ENCODE measurements at places on chromosomes 3 and 15. TPM values are rescaled to one million over a fixed set of nuclear protein-coding genes. Genes with fewer than 3 reads are reported as not detected.

Gene PLSCR2
- total RNA-seq: not detected

Gene MORC1
- total RNA-seq: 0.07 TPM

Gene CFAP20DC
- total RNA-seq: 1.2 TPM

Gene FANCD2OS
- not detected for total RNA-seq

Gene KCNMB3
- 2.3 TPM for total RNA-seq

GRCh38 chr3:63966871-63967270 lies 54.7 kb upstream of the SCAANT1 start:
- H3K36me3 ChIP-seq: no peaks in the 10 kb centered on the region
- no peak for DNase-seq
- peak overlapping the region; percentile 44 for H3K4me3 ChIP-seq
- H3K4me1 ChIP-seq: peaks cover 28% of the 10 kb centered on the region

- H3K36me3 ChIP-seq: no peaks in the 10 kb centered on the region
- no peak for DNase-seq
- H3K4me3 ChIP-seq: no peak overlapping the region
- H3K27ac ChIP-seq: no peak overlapping the region
Observed at GRCh38 chr15:70470556-70471191, 292.7 kb downstream of the UACA start.

DNA sequence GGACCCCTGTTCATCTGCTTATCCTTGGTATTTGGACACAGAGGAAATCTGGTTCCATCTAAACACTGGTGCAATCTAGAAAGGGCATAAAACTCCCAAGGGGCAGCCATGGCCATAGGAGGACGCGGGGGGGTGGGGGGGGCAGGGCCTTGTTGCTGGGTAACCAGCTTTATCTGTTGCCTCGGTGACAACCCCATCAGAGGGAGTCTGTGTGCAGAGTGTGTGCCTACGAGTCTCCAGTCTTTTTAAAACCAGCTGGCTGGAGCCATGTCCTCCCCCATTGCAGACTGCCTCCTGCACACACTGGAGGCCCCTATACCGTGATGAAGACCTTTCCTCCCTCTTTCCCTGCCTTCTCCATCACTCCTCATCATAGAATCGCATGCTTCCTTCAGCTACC lies 26.4 kb upstream of the CORO2B start:
- H3K27me3 ChIP-seq: no peaks in the 10 kb centered on the region
- H3K4me1 ChIP-seq: no peaks in the 10 kb centered on the region
- no peaks in the 10 kb centered on the region for H3K36me3 ChIP-seq
- no peak overlapping the region for H3K27ac ChIP-seq

GRCh38 chr3:146968204-146968651 lies 363.1 kb upstream of the PLSCR5 start:
- DNase-seq: no peak
- H3K27ac ChIP-seq: no peak overlapping the region
- no peaks in the 10 kb centered on the region for H3K27me3 ChIP-seq
- H3K4me3 ChIP-seq: no peak overlapping the region
- H3K4me1 ChIP-seq: no peaks in the 10 kb centered on the region

GRCh38 chr3:117734496-117734895 lies 1024.9 kb downstream of the TUSC7 start:
- H3K4me3 ChIP-seq: no peak overlapping the region
- no peaks in the 10 kb centered on the region for H3K27me3 ChIP-seq
- DNase-seq: no peak
- H3K27ac ChIP-seq: no peak overlapping the region
- no peaks in the 10 kb centered on the region for H3K36me3 ChIP-seq

DNA sequence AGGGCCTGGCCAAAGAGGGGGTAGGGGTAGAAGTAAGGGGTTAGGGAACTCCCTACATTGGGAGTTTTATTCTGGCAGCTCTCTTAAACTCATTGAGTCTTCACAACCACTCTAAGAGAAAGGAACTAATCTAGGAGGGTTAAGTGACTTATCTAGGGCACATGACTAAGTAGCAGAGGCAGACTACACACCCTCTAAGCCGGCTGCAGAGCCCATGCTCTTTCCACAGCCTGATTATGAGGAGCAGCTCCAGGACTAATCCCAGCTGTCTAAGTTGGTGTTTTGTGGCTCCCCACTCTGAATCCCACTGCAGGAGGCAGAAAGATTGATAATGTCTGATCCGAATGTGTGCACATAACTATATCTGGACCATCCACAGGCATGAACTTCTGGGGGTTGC lies 374.6 kb downstream of the EPHB1 start:
- no peak for DNase-seq
- H3K4me3 ChIP-seq: no peak overlapping the region
- H3K27ac ChIP-seq: peak overlapping the region; percentile 20
- no peaks in the 10 kb centered on the region for H3K27me3 ChIP-seq
- H3K4me1 ChIP-seq: no peaks in the 10 kb centered on the region
- no peaks in the 10 kb centered on the region for H3K36me3 ChIP-seq

GRCh38 chr3:150583028-150583427 lies 20.1 kb upstream of the SELENOT start:
- no peaks in the 10 kb centered on the region for H3K4me1 ChIP-seq
- no peaks in the 10 kb centered on the region for H3K27me3 ChIP-seq
- no peak for DNase-seq
- no peak overlapping the region for H3K27ac ChIP-seq
- no peak overlapping the region for H3K4me3 ChIP-seq
- H3K36me3 ChIP-seq: peaks cover 42% of the 10 kb centered on the region

GRCh38 chr3:58577269-58577821 lies at the start of gene FAM107A:
FAM107A (minus strand) TSS chr3:58577391; CDS start chr3:58569860, 7,531 bp downstream.
- H3K4me1 ChIP-seq: no peaks in the 10 kb centered on the region
- DNase-seq: no peak
- H3K36me3 ChIP-seq: no peaks in the 10 kb centered on the region
- H3K27me3 ChIP-seq: no peaks in the 10 kb centered on the region
- no peak within 1 kb of the TSS for H3K4me3 ChIP-seq

DNA sequence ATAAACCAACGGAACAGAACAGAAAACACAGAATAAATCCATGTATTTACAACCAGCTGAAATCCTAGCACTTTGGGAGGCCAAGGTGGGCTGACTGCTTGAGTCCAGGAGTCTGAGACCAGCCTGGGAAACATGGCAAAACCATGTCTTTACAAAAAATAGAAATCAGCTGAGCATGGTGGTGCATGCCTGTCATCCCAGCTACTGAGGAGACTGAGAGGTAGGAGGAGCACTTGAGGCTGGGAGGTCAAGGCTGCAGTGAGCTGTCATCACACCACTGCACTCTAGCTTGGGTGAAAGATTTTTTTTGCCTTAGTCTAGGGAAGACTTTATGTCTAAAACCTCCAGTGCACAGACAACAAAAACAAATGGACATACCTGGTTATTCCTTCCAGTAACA lies 120.7 kb downstream of the STT3B start:
- no peaks in the 10 kb centered on the region for H3K36me3 ChIP-seq
- H3K27me3 ChIP-seq: no peaks in the 10 kb centered on the region
- H3K4me3 ChIP-seq: no peak overlapping the region
- no peak for DNase-seq
- no peak overlapping the region for H3K27ac ChIP-seq

DNA sequence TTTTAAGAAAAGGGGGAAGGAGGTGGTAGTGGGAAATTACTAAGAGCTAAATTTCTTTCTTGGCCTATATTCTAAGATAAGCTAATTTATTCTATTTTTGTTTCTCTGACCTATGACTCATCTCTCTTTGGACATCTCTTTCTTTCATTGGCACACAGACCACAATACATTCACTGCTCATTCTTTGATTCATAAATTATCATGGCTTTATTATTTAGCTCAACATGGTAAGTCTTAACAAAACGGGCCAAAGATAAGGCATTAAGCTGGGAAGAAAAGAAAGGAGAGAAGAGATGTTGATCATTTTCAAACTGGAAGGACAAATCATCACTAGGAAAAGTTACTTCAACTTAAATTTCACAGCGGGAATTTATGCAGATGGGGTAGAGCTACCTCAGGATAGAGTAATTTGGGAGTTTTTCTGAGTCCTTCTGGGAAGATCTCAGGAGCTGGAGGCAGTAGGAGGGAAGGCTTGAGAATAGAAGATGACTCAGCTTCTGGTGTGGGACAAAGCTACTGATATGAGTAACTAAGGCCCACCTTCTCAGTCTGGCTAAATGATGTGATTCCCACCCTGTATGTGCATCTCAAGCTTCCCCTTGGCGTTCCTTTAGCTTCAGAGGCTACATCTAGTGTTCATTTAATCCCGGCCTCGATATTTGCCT lies 7.5 kb upstream of the ALCAM start:
- H3K4me1 ChIP-seq: no peaks in the 10 kb centered on the region
- H3K4me3 ChIP-seq: no peak overlapping the region
- no peaks in the 10 kb centered on the region for H3K36me3 ChIP-seq
- no peak overlapping the region for H3K27ac ChIP-seq
- no peak for DNase-seq

DNA sequence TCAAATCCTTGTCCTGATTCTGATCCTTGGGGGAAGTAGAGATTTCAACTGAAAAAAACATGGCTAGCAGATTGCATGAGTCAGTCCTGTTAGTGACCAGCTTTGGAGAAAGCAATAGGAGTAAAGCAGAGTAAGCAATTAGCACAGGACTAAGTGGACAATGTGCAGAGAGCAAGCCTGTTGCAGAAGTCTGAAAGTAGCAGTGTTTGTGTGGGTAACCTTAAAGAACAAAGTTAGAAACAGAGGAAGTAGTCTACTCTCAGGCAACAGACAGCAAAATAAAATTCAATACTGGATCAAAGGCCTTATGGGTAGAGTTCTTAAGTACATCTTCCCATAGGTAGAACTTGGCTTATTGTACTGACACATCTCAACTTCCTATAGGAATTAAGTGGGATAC lies 916.8 kb downstream of the CADM2 start:
- H3K4me3 ChIP-seq: no peak overlapping the region
- H3K36me3 ChIP-seq: no peaks in the 10 kb centered on the region
- H3K27ac ChIP-seq: no peak overlapping the region
- H3K4me1 ChIP-seq: no peaks in the 10 kb centered on the region
- H3K27me3 ChIP-seq: no peaks in the 10 kb centered on the region

DNA sequence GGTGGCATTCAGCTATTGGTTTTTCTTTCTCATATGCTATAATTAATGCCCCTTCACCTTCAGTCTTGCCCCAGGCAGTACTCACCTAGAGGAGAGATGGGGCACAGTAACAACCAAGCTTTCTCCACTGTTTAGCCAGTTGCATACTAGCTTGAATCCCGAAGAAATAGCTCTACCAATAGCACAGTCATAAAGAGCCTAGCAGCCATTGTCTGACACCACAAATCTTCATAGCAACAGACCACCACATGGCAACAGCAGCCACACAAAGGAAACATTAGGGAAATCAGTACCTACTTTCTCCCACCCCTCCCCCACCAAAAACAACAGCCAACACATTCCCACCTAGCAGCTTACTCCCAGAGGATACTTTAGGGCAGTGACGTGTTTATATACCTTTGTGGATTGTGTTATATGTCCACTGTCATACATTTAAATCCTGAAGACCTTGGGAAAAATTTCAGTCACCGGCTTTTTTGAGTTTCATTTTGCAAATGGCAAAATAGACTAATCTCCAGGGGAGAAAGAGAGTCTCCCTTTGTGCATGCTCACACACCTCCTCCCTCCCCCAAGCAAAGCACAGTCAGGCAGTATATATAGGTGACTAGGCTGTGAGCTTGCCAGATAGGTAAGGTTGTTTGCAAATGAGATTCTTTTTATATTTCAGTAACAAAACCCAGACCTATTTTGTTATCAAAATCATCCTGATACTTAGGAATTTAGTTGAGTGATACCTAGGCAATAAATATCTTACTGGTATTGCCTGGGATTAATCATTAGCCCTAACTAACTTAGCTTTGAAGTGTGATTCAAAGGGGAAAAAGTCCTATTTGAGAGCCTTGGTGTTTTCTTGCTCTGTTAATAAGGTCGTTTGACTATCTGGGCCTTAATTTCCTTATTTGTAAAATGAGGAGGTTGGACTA lies 140.6 kb downstream of the RBPMS2 start:
- peaks cover 25% of the 10 kb centered on the region for H3K4me1 ChIP-seq
- no peaks in the 10 kb centered on the region for H3K36me3 ChIP-seq
- no peak overlapping the region for H3K4me3 ChIP-seq

DNA sequence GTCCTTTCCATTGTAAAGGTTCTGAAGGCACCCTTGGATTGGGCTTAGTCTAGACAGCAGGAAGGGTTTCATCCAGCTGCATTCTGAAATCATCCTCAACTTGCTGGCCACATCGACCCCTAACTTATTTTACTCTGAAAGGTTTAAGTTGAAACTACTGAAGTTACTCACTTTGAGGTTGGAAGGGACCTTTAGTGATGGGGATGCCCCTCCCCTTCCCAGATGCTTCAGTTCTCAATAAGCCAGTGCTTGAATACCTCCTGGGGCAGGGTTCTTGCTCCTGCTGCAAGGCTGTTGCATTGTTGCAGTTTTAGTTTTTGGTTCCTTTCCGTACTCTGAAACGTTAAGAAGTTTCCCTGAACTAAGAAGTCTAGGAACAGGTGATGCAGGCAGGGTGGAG lies 26.4 kb downstream of the FGD5 start:
- H3K36me3 ChIP-seq: no peaks in the 10 kb centered on the region
- H3K4me3 ChIP-seq: no peak overlapping the region
- no peaks in the 10 kb centered on the region for H3K4me1 ChIP-seq
- no peak overlapping the region for H3K27ac ChIP-seq

GRCh38 chr3:159854500-159855124 lies 134.0 kb upstream of the IL12A start:
- no peaks in the 10 kb centered on the region for H3K36me3 ChIP-seq
- no peak overlapping the region for H3K27ac ChIP-seq

- no peak overlapping the region for H3K27ac ChIP-seq
- DNase-seq: no peak
- no peaks in the 10 kb centered on the region for H3K4me1 ChIP-seq
Observed at GRCh38 chr3:134838599-134838998, 43.5 kb downstream of the EPHB1 start.

DNA sequence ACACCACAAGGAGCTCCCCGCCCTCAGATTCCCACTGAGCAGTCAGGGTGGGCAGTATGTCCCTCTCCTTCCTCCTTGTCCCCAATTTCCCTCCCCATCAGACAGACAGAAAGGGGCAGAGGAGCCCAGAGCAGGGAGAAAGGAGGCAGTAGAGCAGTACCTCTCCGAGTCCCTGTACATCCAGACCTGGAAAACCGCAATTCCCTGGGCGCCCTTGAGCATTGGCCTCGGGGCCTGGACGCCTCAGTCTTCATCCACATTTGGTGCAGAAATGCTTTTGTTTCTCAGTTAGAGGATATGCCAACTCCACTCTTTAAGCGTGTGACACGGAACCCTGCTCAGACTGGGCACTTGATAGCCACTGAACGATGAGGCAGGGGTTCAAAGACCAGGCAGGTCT lies 5.9 kb downstream of the ISG20 start:
- H3K4me1 ChIP-seq: peaks cover 33% of the 10 kb centered on the region
- no peaks in the 10 kb centered on the region for H3K36me3 ChIP-seq
- H3K27ac ChIP-seq: no peak overlapping the region
- no peak overlapping the region for H3K4me3 ChIP-seq

- no peaks in the 10 kb centered on the region for H3K36me3 ChIP-seq
- no peaks in the 10 kb centered on the region for H3K27me3 ChIP-seq
- no peak for DNase-seq
- no peaks in the 10 kb centered on the region for H3K4me1 ChIP-seq
- no peak overlapping the region for H3K27ac ChIP-seq
- H3K4me3 ChIP-seq: no peak overlapping the region
Observed at GRCh38 chr3:98770261-98771039, 7.3 kb downstream of the ST3GAL6 start.

Measured in right lobe of liver (tissue), 6 donors.